ENCODE measurements at places on chromosomes 5 and 9.
A peak's percentile ranks its signal among the peaks of the same experiment; 100 is the strongest.

DNA sequence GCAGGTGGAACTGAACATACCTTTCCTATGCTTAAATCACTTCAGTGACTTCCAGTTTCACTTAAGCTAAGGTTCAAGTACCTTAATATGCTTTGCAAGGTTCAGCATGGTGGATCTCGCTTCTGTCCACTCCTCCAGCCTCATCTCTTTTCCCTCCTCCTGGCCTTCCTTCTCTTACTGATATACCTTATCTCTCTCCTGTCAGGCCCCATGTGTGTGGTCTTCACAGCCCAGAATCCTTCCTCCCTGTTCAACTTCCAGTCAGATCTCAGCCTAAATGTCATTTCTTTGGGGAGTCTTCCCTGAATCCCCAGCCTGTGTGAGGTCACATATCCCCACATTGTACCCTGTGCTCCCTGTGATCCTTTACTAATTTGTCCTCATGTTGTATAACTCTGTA lies 87.7 kb downstream of the ANGPTL2 start:
- DNase-seq, result no peak

DNA sequence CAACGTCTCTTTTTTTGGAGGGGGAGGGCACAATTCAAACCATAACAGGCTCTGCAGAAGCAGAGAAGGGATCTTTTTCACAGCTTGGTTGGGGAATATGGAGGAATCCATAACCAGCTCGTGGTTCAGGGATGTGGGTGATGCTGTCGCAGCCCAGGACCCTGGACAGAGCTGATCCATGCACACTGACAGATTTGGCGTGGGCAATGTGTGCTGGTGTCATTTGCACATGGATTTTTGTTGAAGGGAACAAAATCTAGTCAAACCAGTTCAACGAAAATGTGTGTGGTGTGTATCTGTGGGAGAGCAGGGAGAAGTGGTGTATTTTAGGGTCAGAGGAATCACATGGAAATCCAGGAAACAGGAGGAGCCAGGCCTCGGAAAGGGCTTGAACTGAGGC lies 4.2 kb downstream of the DOCK2 start:
- DNase-seq, result no peak

DNA sequence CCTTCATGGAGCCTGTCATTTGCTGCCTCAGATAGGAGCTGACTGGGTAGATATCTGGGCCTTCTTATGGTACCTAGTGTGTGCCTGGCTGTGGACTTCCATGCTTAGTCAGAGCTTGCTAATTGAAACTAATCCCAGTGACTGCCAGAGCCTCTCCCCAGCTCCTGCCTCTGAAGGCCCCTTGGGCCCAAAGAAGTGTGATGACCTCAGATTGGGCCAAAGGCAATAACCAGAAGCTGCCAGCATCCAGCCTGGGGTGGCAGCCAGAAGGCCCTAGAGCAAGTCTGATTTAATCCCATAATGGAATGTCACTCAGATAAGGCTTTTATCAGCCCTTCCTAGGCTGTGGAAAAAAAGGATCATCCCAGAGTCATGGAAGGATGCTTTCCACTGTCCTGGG lies 17.1 kb upstream of the CDC23 start:
- DNase-seq, result no peak

GRCh38 chr5:81086881-81087281 lies 126.7 kb downstream of the RASGRF2 start:
- DNase-seq, result no peak

GRCh38 chr5:152978141-152978835 lies 512.2 kb upstream of the GRIA1 start:
- DNase-seq, result no peak

DNA sequence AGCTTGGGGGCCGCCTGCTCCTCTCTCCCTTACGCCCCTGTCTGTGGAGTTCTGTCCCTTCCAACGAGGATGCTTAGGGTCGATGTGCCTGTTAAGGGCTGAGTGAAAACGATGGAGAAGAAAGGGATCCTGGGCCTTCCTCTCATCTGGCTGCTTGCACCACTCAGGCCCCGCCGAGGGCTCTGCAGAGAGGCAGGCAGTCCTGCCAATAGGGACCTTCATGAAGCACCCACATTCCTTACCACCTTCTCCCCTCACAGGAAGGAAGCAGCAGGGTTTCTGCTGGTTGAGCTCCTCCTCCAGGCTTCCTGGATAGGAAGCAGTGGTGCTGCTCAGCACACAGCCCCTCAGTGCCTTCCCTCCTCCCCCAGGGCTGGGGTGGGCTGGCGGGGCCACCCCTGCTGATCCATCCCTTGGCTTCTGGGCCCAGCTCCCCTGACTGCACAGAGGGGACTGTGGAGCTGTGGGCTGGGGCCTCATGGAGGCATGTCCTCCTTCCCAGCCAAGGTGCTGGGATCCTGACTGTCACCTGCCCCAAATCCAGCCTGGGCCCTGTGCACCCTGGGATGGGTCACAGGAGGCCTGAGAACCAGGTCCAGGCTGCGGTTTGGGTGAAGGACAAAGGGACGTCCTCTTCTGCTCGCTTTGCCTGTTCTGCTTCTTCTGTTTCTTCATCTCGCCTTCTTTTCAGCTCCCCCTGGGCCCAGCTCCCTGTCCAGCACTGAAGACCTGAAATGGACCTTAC lies 50.5 kb downstream of the AHRR start:
- DNase-seq, result no peak

DNA sequence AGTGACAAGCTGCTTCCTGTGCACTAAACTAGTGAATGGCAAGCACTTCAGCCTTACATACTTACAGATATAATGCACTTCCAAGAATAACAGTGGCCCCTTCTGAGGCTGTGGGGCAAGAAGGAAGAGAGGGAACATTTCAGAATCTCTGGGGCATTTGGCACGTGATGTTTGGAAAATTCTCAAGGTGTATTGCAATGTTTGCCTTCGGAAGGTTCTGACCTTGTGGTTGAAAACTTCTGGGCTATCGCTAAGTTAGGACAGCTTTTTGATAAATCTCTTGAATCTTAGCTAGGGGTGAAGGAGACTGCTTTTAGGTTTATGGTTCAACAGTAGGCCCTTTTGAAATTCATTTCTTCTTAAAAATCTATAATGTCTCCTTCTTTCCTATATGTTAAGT lies 7.1 kb upstream of the FGF10 start:
- DNase-seq, result no peak

- DNase-seq, result no peak
These were observed 267.5 kb downstream of the NR3C1 start for GRCh38 chr5:143135832-143136551.

DNA sequence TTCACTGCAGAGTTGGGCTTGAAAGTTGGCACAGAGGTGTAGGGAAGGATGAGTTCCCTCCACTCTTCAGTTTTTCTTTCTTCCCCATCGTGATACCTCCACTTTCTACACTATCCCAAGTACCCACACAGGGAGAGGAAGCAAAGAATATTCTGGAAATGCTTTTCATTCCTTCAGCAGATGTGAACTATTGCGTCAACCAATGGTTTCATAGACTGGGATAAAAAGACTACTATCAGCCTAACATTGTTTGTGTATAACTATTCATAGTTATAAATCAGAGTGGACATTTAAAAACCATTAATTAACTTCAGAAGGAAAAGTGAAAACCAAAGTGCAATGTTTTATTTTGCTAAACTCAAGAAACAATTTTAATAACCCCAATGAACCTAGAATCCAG lies 63.6 kb upstream of the MAMDC2 start:
- DNase-seq, result no peak

DNA sequence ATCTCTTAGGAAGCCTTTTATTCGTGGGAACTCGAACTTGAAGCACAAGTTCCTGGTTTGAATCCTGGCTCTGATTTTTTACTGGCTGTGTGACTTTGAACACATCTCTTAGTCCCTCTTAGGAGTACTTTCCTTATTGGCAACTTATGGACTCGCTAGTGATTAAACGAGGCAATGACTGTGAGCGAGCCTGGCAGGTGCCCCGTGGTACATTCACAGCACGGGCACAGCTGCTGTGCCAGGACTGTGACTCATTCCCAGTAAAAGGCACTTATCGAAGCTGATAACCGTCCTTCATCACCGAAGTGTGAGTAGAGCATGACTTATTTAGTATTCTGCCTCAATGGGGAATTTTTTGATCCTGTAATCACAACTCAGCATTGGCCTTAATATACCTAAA lies 22.7 kb downstream of the CFAP90 start:
- DNase-seq, result no peak

GRCh38 chr5:177473443-177474001 lies at the start of gene DBN1:
DBN1 (minus strand) TSS chr5:177473634; CDS start chr5:177473521, 113 bp downstream.
- DNase-seq, result no peak

DNA sequence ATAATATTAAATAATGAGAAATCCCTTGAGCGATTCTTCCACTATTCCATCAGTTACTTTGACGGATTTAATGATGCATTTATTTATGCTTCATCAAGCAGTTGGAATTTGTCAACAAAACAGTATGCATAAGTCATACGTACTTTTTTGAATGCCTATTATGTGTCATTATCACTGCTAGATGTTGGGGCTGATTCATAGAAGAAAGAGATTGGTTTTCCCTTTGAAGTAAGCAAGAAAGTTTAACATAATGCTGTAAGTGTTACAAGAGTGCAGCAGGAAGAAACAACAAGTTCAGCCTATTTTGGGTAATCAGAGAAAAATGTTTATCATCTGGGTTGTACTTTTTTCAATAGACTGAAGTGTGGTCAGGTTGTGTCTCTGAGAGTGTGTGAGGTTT lies 121.2 kb upstream of the RANBP3L start:
- no peak for DNase-seq

DNA sequence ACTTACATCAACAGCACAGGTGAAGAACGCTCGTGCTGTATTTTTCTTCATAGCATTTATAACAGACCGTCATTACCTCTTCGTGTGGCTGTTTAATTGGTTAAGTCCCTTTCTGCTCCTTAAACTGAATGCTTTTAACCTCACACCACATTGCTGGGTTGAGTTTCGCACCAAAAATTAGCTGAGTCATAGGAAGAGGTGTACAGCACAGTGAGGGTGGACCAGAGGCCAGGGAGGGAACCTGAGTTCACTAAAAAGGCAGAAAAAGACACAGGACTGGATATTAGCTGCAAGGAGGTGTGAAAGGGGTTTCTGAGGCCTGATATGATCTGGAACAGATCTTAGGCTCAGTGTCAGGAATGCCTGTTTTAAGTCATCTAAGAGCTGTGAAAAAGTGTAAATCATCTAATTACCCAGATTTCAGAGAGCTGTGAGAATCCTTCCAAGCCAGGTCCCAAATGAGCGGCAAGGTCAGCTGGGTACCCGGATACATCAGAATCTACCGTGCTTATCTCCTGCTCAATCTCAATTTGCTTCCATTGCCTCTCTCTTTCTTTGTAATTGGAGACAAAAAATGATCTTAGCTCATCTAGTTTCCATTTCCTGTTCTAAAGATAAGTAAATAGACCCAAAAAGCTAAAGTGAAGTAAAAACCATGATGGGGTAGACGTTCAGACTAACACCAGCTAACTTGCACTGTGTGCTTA lies 7.1 kb upstream of the CFAP90 start:
- no peak for DNase-seq

- DNase-seq, result no peak
These were observed 137.9 kb downstream of the TMEM38B start for GRCh38 chr9:105832096-105832710.

- DNase-seq, result no peak
These were observed 174.2 kb downstream of the OXCT1 start for GRCh38 chr5:41695920-41696582.

DNA sequence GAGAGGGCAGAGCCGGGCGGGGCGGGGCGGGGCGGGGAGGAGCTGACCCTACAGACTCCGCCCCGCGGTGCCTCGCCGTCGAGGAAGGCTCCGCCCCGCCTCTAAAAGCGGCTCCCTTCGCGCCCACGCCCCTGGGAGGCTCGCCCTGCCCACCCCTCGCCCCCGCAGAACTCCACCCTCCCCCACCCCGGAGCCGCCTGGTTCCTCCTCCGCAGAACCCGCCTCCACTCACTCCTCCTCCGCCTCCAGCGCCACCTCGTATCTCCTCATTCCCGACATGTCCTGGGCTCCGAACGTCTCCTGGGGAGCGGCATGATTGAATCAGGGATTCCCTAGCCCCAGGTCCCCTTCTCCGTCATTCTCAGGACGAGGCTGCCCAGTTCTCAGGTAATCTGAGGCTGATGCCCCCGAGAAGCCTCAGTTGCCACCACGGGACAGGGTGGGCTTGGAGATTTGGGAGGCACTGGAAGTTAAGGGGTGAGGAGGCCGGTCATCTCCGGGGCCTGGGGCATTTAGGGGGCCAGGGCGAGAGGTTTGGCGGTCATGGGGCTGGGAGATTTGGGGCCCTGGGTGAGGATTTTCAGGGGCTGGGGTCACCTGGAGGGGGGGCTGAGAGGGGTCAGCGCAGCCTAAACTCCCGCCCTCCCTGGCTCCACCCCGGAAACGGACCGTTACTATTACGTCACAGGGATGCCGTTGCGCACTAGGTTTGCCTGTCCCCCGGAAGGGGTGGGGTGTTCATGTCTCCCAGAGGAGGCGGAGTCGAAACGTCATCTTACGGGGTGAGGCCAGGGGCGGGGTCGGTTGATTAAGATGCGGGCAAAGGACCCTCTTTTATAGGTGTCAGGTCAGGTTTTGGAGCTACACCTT lies 3.2 kb upstream of the CCL27 start:
- DNase-seq, result peak; percentile 88

GRCh38 chr5:160800375-160801275 lies 51.4 kb downstream of the ATP10B start:
- DNase-seq, result no peak

DNA sequence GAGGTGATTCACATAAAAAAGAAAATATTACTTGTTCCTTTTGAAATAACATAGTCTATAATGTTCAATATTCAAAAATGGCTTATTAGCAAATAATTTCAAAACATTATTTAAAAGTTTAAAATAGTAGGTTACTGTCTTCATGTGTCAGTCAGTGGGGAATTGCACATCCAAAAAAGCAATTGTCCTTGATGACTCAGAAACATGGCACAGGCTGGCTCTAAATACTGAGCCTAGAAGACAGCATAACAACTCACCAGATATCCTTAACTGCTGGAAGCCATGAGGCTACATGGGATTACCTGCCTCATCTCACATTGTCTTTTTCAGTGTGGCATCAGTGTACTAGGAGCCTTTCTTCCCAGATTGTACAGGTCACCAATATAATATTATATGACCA lies 439.5 kb upstream of the RGMB start:
- no peak for DNase-seq

DNA sequence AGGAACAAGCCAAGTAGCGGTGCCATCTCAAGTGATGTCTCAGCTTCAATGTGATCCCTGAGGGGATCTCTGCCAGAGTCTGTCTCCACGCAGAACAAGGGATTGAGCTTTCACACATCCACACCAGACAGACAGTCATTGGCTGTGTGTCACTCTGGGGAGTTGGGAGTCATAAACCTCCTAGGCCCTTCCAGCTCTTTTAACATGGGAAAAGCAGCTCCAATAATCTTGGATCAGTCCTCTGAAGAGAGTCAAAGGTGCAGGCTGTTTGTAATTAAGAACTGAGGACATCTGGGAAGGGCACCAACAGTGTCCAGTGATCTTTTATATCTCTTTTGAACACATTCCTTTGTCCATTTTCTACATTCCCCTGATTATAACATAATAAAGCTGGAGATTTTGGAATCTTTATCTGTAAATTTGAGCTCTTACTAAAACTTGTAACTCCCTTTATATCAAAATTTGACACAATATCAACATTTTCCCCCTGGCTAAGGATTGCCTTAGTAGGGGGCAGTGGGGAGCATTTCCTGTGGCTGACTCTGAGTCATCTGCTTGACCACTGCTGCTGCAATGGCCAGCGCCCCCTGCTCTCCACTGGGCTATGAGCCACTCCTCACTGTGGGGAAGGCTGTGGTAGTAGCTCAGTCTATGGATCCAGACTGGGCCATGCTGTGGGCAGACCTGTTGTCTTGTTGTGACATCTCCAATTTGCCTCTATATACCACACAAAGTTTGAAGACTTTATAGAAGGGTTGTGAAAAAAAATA lies 284.4 kb downstream of the OSTF1 start:
- no peak for DNase-seq

- no peak for DNase-seq
These were observed 450.3 kb upstream of the CLINT1 start for GRCh38 chr5:158309088-158309807.

GRCh38 chr9:134390537-134390936 lies 64.3 kb downstream of the RXRA start:
- peak; percentile 62 for DNase-seq
